ENCODE measurements at places on chromosomes 3 and 15.

GRCh38 chr3:6228958-6229683 is 631.8 kb upstream of the GRM7 start:
- DNase-seq = no peak

GRCh38 chr3:142272200-142272891 is 47.0 kb upstream of the GK5 start:
- peak; percentile 28 for DNase-seq

GRCh38 chr3:108008106-108008505 is 82.7 kb downstream of the CD47 start:
- DNase-seq = no peak

DNA sequence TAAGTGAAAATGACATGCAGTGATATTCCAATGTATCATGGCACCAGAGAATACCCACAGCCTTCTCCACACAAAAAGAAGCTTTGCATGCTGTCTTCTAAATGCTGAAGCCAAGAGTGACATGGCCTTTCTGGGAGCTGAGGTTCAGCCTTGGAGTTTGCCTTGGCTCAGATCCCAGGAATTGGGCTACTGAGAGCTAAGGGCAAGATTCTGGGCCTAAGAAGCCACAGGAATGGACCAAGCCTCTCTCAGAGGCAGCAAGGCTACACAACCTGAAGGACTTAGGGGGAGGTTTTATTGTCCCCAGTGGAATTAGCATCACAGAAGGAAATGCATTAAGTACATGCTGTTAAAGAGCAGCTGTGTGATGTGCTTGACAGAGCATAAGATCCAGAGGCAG is 1078.5 kb downstream of the TUSC7 start:
- DNase-seq = no peak

- DNase-seq = no peak
Measured at GRCh38 chr3:164498917-164499316, 579.4 kb downstream of the SI start.

DNA sequence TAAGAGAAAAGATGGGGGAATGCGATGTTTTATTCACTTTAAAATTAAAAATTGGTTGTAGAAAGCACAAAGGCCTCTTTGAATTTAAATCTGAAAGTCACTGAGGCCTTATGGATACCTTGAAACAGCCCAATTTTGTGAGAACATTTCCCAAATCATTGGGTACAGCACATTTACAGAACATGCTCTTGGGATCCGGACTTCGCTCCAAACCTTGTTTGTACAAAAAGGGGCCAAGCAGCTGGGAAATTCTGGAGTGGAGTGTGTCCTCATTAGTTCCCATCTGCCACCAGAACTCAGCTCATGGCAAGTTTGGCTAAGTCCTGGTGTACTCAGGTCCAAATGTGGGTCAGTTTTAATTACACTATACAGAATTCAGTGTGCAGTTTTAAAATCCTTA is 254.2 kb downstream of the ZBTB20 start:
- no peak for DNase-seq

DNA sequence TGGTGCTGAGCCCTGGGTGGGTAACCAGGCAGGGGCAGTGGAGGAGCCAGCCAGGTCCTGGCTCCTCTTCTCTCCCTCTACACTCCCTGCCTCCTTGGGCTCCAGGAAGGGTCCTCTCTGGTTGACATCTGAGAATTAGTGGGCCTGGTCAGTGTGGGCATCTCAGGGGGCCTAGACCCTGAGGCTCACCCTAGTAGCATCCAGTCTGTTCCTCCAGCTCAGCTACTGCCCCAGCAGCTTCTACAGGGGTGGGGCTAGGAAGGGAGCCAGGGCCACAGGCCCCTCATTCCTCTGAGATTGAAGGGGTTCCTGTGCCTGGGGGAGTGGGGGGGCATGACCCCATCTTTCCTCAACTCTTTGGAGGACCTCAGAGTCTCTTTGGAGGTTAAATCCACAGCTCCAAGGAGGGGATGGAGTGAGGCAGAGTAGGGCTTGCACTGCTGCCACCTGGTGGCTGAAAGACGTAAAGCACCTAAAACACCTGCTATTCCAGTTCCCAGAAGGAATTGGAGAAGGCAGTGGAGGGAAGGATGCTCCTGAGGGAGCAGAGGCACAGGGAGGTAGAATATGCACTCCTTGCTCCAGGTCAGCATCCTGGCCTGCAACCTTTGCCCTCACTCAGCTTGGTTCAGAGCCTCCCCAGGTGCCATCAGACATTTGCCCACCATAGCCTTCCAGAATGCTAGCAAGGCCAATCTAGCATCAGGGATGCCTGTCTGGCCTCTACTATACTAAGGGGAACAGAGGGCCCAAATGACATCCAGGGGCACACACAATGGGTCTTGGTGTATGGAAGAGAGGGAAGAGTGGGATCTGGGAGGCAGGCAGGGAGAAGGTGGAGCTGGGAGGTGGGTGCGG is 25.1 kb downstream of the C3orf18 start:
- peak; percentile 91 for DNase-seq

DNA sequence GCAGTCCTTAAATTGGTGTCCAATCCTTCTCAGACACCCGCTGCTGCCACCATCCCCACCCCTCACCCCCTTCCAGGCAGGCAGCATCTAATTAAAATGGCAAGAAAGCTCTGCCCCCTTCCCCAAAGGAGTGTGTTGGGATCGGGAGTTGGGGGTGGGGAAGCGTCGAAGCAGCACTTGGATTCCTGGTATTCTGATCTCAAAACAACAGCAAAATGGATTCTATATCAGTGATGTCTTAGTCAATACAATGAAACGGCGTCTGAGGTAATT is 1.4 kb downstream of the TNIK start:
- DNase-seq = peak; percentile 35

DNA sequence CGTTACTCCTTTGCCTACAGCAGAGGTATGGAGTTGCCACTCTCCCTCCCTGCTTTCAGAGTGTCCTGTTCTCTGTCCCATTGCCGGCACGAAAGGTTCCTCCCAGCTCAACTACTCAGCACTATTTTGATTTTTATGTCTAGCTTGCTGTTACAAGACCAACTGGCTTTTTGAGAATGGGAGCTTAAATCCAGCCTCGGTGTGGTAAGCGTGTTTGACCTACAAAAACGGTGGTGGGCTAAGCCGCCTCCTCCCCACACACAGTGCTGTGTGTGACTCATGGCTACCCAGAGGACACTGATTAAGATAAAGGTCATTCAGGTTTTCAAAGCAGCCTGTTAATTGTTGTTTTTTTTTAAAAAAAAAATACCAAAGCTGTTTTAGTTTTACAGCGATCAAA is 64.5 kb downstream of the LRTM1 start:
- no peak for DNase-seq

DNA sequence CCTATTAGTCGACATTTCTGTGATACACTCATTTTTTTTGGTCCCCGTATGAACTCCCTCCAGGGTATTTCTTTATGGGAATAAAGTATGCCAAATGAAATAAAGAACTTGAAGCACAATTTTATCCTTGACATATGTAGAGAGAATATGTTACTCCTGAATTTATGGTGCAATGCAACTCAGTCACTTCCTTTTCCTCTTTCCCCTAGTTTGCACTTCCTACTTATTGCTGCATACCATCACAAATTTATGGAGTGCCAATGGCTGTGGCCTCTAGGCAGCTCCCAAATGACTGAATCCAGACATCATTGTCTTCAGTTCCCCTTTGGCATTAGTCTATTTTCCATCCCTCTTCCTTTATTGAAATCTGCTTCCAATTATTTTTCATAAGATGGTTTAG is 403.5 kb downstream of the FHIT start:
- DNase-seq = no peak

- DNase-seq = no peak
Measured at GRCh38 chr15:92623435-92623834, 32.1 kb downstream of the FAM174B start.

GRCh38 chr3:24492971-24493551 is 1.6 kb downstream of the THRB start:
- DNase-seq = no peak

DNA sequence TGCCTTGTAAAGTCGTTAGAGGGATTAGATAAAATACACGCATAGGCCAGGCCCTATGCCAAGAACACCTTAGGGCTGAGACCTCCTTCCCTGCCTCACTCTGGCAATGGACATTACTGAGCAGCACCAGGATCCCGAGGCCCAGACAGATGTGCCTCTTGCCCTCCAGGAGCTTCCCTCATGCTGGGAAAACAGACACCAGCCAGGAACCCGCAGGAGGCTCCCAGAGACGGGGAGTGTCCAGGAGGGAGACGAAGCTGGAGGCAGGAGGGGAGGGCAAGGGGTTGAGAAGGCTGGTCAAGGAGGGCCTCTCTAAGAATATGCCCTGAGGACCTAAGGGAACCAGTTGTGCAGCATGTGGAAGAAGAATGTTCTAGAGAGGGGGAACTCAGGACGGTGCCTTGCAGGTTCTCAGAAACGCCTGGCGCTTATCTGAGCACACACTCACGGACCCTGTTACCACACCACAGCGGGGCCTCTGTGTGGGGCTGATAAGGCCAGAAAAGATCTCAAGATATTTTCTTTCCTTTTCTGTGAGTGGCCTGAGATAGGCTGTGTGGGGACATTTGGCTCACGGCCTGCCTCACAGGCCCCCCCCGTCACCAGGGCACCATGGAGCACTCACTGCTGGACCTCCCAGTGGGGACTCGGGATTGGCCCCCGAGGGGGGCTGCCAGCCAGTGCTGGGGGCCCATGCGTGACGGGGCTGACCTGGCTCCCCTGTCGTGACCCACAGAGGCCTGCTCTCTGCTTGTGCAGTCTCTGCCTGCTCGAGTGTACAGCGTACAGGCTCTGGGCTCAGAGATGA is 22.0 kb upstream of the CYP11A1 start:
- no peak for DNase-seq

DNA sequence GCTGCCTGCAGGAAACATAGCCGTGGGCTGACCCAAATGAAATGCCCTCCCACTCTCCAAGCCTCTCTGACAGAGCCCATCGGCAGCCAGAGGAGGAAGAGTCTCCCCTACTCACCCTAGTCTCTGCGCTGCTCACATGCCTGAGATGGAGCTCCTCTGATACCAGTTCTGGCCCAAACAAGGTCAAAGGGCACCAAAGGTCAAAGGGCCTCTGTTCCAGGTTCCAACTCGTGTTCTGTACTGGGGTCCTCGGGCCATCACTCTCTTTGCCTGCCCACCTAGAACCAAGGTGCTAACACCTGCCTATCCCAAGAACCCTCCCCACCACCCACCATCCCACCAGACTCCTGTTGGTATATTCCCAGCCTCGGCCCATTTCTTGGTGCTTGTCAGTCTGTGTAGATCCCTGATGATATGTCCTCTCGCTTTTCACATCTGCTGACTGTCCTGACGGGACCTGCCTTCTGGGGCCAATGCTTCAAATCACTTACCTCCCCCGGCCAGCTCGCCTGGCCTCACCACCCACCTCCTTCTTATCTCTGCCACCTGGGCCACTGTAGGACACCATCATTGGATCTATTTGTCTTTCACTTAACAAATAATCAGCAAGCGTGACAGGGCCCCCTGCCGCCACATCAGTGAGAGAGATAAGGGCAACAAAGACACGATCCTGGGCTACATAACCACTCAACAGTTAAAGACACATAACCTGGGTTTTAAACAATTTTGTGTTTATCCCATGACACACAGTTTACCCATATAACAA is 90.4 kb downstream of the SRGAP3 start:
- DNase-seq = no peak

- no peak for DNase-seq
Measured at GRCh38 chr3:44080474-44081072, 161.1 kb upstream of the TOPAZ1 start.

DNA sequence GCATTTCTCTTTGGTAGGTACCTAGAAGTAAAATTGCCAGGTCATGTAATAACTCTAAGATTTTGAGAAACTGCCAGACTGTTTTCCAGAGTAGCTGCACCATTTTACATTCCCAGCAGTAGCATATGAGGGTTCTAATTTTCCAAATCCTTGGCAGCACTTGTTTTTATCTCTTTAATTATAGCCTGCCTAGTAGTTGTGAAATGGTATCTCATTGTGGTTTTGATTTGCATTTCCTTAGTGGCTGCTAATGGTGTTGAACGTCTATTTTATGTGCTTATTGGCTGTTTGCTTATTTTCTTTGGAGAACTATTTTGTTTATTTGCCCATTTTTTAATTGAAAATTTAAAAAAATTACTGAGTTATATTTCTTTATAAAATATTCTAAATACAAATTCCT is 117.9 kb downstream of the TCF12 start:
- DNase-seq = no peak

GRCh38 chr15:49492830-49493229 is 69.8 kb downstream of the FGF7 start:
- no peak for DNase-seq

DNA sequence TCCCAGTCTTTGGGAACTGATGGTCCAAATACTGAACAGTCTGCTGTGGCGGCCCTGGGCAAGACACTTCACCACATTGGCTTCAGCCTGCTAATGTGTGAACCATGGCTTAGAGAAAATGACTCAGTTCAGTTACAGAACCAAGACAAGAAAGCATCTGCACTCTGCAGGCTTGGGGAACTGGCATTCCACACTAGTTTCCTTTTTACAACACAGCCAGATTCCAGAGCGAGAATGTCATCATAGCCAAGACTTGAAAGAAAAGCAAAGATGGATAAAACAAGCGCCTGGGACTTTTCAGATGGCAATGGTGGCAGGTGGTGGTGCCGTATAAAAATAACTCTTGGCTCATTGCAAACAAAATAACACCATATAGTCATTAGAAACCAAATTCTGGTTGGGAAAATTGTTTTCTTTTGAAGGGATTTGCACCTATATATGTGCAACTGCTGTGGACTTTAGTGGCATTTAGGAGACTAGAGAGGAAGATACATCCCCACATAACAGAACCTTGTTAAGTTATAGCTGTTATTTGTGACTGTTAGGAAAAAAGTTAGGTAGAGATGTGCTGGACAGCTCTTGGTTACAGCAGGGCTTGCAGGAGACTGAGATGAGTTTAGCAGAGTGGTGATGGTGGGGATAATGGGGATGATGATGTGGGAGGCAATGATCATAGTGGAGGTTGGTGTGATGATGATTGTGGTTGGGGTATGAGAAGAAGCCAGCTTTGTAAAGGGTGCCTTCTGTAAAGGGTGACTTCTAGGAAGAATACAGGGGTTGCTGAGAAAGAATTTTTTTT is 273.6 kb downstream of the THRB start:
- DNase-seq = no peak

DNA sequence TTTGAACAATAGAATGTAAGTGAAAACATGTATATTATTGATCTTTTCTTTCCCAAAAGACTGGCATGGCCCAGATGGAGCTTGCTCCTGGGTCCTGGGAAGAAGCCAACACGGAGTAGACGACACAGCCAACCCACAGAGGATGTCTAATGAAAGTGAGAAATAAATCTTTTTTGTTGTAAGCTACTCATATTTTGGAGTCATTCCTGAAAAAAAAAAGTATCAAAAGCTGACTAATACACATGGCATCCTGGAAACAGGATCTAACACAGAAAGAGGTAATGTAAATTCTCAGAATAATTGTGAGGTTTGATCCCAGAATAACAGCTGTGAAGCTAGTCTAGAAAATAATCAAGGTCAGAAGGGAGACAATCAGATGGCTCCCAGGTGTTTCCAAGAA is 12.6 kb upstream of the FRMD5 start:
- no peak for DNase-seq
